ENCODE measurements at places on chromosomes 7 and 10.

- DNase-seq, result no peak
These were observed 165.1 kb upstream of the KLF14 start for GRCh38 chr7:130899071-130899560.

GRCh38 chr7:44944821-44945220 is 34.0 kb downstream of the MYO1G start:
- DNase-seq, result no peak

- peak; percentile 19 for DNase-seq
These were observed 115.2 kb downstream of the SORBS1 start for GRCh38 chr10:95445837-95446486.

- no peak for DNase-seq
These were observed 56.3 kb upstream of the BMPER start for GRCh38 chr7:33849004-33849403.

GRCh38 chr10:47339759-47340607 is 8.2 kb upstream of the RBP3 start:
- DNase-seq, result no peak

- DNase-seq, result no peak
These were observed 8.9 kb downstream of the SFTPD start for GRCh38 chr10:79939969-79940368.

DNA sequence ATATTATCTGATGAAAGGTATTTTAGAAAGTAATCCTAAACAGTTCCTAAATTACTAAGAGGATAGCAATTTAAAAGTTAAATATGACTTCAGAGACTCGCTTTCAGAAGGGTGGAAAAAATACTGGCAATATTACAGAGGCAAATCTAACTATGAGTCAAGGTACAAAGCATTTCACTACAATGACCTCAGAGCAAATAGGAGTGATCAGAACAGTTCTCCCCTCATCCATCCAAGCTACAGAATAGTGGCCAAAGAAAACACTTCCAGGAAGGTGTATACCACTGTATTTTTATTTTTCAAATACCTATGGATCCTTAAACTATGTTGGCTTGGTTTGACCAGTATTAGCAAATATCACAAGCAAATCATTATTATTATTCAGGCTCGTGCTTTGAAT is 112.8 kb upstream of the ODAD2 start:
- DNase-seq, result no peak

DNA sequence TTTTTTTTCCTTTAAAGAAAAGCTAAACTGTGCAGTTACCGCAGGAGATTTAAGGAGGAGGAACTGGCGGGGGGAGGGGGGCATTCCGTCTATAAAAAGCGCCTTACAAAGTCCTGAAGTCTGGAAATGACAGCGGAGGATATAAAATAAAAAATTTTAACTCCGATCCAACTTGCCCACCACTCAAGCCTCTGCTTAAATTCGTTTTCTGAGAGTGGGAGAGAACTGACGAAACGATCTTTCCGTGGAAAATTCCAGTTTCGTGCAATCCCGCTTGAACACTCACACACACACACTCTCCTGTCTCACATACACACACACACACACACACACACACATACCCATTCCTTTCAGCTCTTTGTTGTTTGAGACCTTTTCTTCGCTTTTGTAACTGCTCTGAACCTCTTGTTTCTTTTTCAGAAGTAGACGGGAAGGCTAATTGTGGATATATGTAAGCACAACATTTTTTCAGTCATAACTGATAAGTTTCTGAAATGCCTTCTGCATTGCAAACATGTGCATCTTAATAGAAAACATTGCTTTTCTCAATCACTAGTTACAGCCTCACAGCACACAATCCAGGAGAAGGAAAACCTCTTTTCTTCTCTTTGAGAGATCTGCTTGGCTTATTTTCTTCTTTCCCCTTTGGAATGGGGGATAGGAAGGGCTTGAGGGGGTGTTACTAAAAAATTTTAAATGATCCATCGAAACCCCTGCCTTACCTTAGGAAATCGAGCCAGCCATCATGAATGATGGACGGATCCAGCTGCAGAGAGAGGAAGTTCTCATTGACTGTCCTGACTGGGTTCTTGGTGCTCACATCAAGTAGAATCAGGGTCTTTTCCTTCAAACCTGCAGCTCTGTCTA is 628 bp downstream of the HPSE2 start:
- no peak for DNase-seq

- DNase-seq, result no peak
These were observed 183.1 kb downstream of the CTTNBP2 start for GRCh38 chr7:117690147-117690546.

DNA sequence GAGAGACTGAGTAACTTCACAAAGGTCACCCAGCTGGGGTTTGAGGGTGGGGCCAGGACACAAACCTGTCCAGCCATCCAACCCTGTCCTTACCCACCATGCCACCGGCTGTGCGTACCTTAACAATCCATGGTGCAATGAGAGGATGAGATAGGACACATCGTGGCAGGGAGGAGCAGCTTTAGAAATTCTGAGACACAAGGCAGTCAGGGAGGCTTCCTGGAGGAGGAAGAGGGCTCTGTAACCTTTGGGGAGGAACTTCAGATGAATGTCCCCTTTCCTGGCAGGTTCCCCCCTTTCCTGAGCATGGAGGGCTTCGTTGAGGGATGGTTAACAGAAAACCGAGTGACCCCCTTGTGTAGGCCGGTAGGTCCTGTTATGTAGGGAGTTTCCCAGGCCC is 35.6 kb upstream of the SLC29A3 start:
- DNase-seq, result no peak

DNA sequence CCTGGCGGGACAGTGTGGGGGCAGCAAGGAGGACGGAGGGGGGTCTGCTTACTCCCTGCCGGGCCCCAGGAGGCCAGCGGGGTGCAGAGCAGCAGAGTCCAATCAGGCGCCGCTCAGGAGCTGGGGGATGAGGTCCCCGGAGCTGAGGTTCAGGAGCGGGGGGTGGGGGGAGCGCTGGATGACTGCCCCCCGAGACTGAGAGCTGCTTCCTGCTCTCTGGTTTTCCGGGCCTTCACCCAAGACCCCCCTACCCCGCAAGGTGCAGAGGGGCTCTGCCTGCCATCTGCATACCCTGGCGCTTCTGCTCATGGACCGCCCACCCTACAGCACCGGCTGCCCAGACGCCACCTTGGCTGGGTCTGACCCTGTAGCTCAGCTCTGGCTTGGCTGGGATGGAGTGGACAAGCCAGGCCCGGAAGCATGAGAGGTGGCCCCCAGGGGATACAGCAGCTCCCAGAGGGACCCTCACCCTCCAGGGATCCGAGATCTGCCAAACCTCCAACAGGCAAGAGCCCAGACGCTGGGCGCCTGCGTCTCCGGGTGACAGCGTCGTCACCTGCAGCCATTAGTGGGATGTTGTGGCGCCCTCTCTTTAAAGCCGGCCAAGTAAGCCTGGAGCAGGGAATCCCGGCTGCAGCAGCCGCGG is 930 bp downstream of the KNDC1 start:
- no peak for DNase-seq

DNA sequence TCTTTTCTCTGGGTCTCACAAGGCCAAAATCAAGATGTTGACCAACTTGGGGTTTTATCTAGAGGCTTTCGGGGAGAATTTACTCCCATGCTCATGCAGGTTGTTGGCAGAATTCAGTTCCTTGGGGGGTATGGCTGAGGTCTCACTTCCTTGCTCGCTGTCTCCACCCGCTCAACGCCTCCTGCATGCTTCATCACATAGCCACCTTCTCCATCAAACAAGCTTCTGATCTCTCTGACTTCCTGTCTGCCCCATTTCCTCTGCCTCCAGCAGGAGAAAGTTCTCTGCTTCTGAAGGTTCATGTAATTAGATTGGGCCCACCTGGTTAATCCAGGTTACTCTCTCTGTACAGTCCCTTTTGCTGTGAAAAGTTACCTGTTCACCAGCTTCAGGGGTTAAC is 179.1 kb upstream of the FZD1 start:
- DNase-seq, result peak; percentile 48

DNA sequence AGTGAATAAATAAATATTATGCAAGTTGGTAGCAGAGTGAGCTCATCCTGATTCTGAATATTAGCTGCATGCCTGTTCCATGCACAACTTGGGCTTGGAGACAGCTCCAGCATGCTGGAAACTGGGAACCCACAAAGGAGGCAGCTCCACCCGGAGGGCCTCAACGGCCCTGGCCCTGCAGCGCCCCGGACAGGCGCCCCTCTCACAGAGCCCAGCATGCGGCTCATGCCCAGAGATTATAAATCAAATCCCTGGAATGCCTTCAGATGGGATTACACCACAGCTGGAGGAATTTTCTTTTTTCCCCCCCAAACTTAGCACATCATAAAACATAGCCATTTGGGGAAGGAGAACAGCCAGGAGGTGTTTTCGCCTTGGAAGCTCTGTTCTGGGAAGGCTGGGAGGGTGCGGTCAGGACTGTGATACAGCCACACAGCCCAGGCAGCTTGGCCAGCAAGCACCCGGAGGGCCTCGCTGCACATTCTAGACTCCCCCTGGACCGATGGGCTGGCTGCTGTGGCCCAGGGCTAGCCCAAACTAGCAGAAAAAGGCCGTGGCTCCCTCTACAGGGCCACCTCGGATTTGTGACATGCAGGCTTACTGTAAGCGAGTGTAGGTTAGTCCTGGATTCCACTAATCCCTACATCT is 102.4 kb downstream of the PTPN20 start:
- DNase-seq, result no peak

DNA sequence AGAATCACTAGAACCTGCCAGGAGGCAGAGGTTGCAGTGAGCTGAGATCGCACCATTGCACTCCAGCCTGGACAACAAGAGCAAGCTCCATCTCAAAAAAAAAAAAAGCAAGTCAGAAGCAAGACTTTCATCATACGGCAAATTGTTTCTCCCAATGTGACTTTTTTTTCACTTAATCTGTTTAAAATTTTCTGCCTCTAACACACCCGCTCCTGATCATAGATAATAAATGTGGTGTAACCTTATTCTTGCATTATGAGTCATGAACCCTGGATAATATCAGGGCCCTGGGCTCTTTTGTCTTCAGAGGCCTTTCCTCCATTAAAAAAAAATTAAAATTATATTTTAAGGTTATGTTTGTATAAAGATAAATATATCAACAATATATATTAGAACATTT is 111.4 kb upstream of the JCAD start:
- DNase-seq, result no peak

GRCh38 chr7:11833431-11833830 is 1.4 kb upstream of the THSD7A start:
- no peak for DNase-seq

DNA sequence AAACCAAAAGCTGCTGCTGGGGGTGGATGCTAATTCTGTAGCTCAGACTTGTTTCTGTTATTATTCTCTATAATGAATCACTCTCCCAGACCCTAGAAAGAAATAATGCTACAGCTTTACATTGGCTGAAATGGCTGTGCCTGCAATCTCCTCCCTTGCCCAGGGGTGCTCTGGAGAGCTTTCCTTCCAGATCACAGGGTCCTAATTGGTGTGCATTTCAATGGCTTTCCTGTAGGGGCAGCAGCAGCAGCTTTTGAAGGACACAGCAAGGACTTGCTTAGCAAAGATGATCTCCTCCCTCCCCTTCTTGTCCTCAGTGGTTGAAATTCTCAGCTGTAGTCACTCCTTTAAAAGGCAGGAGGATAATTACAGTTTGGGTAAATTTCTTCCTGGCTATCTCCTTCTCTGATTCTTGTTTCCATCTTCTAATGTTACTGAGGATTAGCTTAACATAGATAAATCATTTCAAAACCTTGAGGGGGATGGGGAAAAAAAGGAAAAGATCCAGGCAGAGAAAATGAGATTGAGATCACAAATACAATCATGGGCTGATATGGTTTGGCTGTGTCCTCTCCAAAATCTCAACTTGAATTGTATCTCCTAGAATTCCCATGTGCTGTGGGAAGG is 120.2 kb upstream of the CTTNBP2 start:
- DNase-seq, result no peak
